ENCODE measurements at places on chromosomes 7 and 10. TPM values are rescaled to one million over a fixed set of nuclear protein-coding genes. Genes with fewer than 3 reads are reported as not detected.

DNA sequence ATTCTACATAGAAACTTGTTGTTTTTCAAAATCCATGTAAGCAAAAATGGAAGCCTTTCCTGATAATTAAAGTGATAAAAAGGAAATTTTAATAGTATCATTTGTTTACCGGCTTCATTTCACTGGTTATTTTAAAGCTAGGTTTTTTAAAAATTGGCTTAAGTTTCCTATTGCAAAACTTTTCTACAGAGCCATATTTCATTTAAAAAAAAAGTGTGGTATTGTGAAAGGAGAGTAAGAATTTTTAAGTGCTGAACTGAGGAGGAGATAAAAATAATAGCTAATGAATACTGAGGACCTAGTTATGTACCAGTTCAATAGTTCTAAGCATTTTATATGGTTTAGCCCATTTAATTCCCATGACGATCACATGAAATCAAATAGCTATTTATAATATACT, 172.2 kb upstream of the COL1A2 start:
- DNase-seq = no peak

Gene SGCE
- 31.5 TPM for total RNA-seq

Gene ANKRD2
- 1.7 TPM for total RNA-seq

GRCh38 chr7:2399848-2400587, 3.4 kb upstream of the CHST12 start:
- peak; percentile 88 for DNase-seq

- peak; percentile 19 for DNase-seq
Observed at GRCh38 chr10:92590623-92591549, 2.0 kb upstream of the KIF11 start.

DNA sequence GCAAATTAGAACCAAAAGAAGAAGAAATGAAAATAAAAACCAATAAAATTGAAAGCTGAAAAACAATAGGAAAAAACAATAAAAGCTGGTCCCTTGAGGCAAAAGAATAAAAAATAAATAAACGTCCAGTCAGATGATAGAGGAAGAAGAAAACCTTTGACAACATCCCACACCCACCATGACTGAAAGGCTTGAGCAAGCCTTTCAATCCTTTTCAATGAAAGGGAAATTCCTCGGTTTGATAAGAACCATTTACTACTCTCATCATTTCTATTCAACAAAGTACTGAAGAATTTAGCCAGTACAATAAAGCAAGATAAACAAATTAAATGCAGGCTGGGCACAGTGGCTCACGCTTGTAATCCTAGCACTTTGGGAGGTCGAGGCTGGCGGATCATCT, 3.8 kb downstream of the SLC25A40 start:
- no peak for DNase-seq

GRCh38 chr7:101208794-101209193, 8.0 kb upstream of the MOGAT3 start:
- DNase-seq = no peak

Gene COL13A1
- 299 TPM for total RNA-seq

DNA sequence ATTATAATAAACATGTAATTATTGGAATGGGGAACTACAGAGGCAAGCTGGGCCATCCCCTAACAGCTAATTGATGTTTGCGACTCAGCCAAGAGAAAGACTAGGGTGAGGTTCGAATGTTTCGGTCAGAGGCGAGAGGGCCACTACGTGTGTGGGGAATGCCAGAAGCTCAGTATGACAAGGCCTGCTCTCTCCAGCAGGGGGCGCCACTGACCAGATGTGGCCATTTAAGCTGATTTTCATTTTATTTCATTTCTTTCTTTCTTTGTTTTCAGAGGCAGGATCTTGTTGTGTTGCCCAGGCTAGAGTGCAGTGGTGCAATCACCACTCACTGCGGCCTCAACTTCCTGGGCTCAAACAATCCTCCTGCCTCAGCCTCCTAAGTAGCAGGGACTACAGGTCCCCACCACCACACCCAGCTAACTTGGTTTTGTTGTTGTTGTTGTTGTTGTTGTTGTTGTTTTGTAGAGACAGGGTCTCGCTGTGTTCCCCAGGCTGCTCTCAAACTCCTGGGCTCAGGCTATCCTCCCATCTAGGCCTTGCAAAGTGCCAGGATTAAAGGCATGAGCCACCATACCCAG, 38.1 kb downstream of the TMEM130 start:
- peak; percentile 25 for DNase-seq

DNA sequence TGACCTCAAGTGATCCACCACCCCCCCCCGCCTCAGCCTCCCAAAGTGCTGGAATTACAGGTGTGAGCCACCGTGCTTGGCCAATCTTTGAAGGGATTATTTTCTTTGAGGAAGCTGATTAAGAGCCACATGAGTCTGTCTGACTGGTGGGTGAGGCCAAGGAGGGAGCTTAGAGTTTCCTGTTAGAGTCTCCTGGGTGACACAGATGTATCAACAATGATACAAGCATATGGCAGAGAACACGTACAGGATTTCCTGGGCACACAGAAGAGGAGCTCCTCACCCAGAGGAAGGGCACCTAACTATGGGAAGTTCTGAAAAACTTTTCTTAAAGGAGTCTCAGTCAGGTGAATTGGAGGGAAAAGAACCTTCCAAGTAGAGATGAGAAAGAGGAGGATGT, 69.4 kb downstream of the GOLGA7B start:
- peak; percentile 19 for DNase-seq

Gene CNTNAP2
- total RNA-seq = 1.8 TPM

Gene MKRN1
- 78.5 TPM for total RNA-seq

DNA sequence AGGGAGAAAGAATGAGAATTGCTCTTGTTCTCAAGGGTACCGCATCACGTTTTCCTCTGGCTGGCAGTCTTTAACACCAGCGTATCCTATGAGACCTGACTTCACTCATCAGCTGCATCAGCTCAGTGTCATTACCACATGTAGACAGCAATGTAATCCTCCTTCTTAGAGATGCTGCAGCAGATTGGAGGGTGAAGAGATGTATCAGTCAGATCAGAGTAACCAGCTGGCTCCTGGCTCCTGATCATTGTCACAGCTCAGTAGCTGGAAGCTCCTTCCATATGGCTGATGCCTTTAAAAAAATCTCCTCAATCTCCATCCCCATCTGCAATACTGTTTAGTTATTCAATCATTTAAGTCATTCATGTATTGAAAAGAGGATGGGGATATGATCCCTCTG, 39.7 kb upstream of the EPHB6 start:
- DNase-seq = no peak

DNA sequence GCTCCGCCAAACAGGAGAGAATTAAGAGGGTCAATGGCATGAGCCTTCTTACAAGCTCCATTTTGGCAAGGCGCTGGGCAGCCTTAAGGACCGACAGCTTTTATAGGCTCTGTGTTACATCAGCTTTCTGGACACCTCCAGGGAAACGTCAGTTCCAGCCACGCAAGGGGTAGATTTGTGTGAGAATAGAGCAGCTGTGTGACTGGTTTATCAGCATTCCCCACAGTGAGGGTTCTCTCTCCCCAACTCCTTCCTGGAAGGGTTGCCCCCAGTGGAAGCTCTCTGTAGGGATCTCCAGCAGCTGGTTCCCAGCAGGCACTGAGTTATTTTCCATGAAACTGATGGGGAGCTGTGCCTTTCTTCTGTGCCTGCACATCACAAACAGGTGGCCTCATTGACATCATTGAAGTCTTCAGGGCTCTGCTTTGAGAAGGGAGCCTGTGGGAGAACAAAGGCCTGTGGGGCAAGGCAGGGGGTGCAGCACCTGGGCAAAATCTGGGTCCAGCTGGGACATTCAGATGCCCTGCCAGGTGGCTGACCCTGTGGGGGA, at the start of gene CUZD1:
Gene CUZD1 (minus strand): TSS at position 75 of the 550 bp plus-strand sequence. CDS start 14 bp downstream, at position 61.
- no peak for DNase-seq

DNA sequence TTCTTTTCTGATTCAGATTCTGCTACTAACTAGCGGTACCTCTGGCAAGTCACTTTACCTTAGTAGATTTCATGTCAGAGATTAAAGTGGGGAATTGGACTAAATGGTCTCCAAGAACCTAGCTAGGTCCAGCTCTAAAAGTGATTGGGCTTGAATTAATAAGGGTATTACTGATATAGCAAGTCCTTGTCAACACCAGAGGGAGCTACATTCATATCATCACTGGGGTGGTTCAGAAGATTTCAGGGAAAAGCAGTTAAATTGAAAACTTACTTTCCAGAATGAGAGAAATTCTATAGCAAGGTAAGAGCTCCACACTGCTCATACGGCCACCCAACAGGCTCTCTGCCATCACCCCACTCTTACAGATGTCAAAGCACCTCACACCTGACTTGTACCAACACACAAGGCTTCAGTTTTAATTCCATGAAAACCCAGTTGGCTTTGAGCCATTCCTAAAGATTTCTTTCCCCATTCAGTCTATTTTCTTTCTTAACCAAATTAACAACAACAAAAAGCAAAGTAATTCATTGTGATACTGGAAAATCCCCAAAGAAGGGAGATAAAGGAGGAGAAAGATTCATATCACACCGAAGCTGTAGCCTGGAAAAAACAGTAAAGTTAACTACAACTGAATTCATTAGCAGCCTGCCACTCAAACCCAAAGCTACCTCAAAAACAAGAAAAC, 38.0 kb upstream of the SPOCK2 start:
- peak; percentile 58 for DNase-seq

DNA sequence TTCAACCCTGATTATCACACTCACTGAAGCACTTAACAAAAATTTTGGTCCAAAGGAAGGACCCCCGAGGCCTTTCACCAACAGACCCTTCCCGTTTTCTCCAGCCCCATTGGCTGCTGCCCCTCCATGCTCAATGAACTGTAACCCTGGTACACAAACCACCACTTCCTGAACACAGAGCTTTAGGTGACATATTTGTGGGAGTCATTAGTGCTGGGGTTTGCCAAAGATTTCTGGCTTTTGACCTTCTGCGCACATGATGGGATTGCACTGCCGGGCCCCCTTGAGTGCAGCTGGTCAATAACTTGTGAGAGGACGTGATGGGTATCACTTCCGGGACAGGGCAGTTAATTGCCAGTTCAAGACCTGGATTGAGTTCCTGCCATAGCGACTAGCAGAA, 9.0 kb upstream of the CAMK1D start:
- no peak for DNase-seq

DNA sequence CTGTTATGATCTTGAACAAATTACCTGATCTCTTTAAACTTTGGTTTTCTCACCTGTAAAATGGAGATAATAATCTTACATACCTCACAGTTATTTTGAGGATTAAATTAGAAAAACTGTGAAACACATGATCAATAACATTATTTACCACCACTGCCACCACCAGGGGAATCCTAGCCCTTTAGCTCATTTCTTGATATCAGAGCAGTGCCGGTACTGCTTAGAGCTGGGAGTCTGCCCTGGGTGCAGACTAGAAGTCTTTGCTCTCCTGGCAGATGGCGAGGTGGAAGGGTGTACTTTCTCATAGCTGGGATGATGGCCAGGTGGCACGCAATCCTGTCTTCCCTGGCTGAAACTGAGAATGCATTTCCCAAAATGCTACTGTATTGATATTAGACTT, 12.7 kb upstream of the EFCAB10 start:
- peak; percentile 40 for DNase-seq

Gene SPDYE5
- not detected for total RNA-seq

GRCh38 chr7:113825832-113826231, 93.0 kb downstream of the PPP1R3A start:
- DNase-seq = no peak

Gene PKD2L1
- not detected for total RNA-seq

- no peak for DNase-seq
Observed at GRCh38 chr10:128324058-128324827, 198.0 kb upstream of the MKI67 start.

- DNase-seq = peak; percentile 63
Observed at GRCh38 chr10:131997366-131998049, 15.8 kb upstream of the BNIP3 start.

DNA sequence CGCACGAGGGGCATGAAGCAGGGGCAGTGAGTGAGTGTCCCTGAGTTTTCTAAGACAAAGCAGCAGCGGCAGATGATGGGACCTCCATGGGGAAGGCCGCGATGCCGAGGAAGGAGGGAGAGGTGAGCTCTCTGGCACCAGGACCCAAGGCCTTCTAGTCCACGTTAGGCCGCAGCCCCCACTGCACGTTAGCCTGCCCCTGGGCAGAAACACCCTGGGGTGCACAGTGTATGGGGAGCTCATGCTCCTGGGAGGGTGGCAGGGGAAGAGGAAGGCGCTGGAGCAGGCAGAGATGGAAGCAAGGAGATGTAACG, 97.3 kb upstream of the IKZF1 start:
- DNase-seq = no peak

DNA sequence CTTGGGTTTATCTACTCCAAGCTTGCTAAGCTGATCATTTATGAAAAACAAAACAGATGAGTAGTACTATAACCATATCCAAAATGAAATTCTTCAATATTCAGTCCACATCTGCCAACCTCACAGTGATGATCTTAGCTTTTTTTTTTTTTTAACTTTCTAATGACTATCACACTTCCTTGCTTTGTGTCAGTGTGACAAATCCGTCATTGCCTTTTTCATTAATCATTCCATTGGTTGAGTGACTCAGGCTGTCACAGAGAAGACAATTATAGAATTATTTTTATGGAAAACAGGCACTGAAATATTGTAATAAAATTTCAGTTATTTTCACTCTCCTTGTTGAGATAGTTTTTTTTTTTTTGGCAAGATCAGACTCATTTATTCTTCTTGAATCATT, 70.7 kb downstream of the CPVL start:
- DNase-seq = no peak

Gene CTTNBP2
- 1.0 TPM for total RNA-seq

- DNase-seq = peak; percentile 52
Observed at GRCh38 chr10:79189853-79190435, 121.2 kb downstream of the ZMIZ1 start.

Gene FOXP2
- not detected for total RNA-seq

DNA sequence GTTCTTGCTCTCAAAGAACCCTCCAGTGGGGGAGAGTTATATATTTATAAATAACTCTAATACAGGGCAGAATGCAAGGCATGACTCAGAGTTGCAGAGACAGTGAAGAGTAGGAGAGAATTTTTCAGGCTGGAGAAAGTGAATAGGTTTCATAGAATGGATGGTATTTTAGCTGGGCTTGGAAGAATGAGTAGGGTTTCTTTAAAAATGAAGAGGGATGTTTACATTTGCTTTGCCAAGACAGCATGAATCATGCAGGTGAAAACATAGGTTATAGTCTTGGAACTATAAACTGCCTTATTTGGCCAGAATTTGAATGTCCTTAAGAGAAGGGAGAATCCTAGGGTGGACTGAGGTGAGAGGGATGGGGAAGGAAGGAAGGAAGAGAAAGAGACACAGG, 124.8 kb downstream of the CPED1 start:
- DNase-seq = peak; percentile 84

- DNase-seq = no peak
Observed at GRCh38 chr7:132347858-132348257, 228.4 kb downstream of the PLXNA4 start.

- DNase-seq = no peak
Observed at GRCh38 chr10:21125471-21126228, 228.5 kb upstream of the NEBL start.

DNA sequence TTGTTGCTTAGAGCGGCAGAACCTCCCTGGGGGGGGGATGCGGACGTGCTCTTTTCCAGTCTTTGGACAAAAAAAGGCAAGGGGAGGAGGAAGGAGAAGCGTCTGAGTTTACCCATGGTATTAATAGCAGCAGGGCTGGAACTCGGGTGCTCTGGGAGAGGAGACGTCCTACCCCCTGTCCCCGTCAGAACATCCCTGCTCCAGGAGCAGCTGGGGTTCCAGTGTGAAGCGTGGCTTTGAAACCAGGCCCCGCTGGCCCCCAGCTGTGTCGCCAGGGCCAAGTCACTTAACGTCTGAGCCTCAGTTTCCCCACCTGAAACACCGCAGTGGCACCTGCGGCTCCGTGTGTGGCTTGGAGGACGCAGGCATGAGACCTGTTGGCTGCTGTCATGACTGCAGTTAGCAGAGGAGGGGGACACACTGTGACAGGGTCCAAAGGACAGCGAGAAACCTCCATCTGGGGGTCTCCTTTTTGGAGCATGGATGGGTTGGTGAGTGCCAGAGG, 1.4 kb downstream of the AMZ1 start:
- no peak for DNase-seq
